ENCODE measurements at places on chromosomes 5 and 9.
A peak's percentile ranks its signal among the peaks of the same experiment; 100 is the strongest.

GRCh38 chr5:169181814-169182213 is 119.1 kb downstream of the SLIT3 start:
- no peak for DNase-seq

- DNase-seq, result peak; percentile 22
Observed at GRCh38 chr9:114613087-114613486, 2.0 kb downstream of the TMEM268 start.

DNA sequence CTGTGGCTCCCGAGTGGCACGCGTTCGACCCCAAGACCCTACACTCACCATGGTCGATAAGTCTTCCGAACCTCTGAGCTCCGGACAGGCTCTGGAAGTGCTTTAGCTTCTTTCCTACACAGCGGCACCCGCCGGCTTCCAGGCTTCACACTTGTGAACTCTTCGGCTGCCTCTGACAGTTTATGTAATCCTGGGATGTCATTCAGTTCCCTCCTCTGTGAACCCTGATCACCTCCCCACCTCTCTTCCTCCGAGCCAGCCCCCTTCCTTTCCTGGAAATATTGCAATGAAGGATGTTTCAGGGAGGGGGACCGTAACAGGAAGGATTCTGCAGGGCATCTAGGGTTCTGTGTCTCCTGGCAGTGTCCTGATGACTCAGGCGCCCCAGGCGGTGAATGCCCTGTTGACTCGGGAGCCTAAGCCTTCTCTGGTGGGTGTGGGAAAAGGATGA is at the start of gene CD14:
CD14 (minus strand) TSS at position 155 of the 451 bp plus-strand sequence; CDS start at position 51, 104 bp downstream.
- no peak for DNase-seq

GRCh38 chr5:115424446-115424845 is 120.1 kb downstream of the FEM1C start:
- DNase-seq, result no peak

DNA sequence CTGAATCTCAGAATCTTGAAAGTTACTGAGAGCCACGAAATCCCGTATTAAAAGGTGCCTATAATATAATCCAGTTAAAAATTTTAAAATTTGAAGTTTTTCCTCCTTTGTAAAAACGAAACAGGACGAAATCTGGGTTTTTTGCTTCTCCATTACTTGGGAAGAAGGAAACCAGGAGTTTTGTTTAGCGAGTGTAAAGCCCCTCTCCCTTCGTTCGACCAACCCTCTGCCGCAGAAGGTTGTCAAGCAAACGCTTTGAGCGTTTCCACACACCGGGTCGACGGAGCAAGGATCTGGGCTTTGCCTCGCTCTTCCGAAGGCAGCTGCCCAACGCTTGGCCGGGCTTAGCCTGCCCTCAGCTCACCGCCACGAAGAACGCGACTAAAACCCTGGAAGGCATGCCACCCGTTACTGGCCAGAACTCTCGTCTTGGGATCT is 1.6 kb upstream of the FOXE1 start:
- no peak for DNase-seq

- no peak for DNase-seq
Observed at GRCh38 chr5:43642428-43642827, 39.4 kb downstream of the NNT start.

GRCh38 chr5:160271396-160271795 is 41.0 kb downstream of the CCNJL start:
- DNase-seq, result no peak

GRCh38 chr5:91049800-91050199 is 333.3 kb downstream of the ARRDC3 start:
- DNase-seq, result no peak

DNA sequence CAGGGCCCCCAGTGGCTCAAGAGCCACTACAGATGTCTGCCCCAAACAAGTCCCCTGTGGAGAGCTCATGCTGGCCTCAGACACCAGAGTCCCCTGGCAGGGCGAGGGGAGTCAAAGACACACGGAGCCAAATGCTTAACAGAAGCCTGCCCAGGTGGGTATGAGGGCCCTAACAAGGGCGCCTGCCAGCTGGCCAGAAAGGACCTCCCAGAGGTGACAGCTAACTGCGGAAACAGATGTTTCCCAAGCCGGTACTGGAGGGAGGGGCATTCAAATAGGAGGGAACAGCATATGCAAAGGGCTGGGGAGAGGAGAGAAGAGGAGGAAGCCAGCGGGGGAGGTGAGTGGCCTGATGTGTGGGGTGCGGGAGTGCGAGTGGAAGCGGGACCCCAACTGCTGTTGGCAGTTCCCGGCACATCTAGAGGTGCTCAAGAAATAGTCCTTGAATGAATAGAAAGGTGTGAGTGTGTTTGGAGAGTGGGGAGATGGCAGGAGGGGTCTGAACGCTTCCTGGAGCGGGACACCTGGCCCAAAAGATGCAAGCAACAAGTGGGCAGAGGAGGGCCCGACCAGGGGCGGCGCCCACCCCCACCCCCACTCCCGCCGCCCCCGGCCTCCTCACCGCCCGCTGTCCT is 824 bp downstream of the MXD3 start:
- no peak for DNase-seq

GRCh38 chr5:180287868-180288267 is 4.0 kb downstream of the MAPK9 start:
- DNase-seq, result peak; percentile 49

DNA sequence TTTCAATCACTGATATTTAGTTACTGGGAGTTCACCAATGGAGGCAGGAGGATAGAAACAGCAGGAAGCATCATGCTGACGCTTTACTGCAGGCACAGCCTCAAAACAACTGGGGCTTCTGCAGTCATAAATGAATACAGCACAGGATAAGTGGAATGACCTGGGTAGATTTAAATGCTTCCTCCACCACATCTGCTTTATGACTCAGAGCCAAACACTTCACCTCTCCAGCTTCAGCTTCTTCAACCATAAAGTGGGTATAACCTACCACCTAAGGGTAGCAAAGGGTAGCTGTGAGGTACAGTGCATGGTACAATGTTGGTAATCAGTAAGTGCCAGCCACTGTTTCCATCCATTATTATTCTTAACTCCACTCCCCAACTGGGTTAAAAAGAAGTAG is 28.4 kb downstream of the RASEF start:
- no peak for DNase-seq

DNA sequence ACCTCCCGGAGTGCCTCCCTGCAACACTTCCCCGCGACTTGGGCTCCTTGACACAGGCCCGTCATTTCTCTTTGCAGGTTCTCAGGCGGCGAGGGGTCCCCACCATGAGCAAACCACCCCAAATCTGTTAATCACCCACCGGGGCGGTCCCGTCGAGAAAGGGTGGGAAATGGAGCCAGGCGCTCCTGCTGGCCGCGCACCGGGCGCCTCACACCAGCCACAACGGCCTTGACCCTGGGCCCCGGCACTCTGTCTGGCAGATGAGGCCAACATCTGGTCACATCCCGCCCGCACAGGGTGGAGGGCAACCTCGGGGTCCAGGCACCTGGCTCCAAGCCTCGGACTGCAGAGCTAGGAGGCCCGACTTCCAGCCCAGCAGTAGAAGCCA is 776 bp upstream of the TERT start:
- DNase-seq, result no peak

DNA sequence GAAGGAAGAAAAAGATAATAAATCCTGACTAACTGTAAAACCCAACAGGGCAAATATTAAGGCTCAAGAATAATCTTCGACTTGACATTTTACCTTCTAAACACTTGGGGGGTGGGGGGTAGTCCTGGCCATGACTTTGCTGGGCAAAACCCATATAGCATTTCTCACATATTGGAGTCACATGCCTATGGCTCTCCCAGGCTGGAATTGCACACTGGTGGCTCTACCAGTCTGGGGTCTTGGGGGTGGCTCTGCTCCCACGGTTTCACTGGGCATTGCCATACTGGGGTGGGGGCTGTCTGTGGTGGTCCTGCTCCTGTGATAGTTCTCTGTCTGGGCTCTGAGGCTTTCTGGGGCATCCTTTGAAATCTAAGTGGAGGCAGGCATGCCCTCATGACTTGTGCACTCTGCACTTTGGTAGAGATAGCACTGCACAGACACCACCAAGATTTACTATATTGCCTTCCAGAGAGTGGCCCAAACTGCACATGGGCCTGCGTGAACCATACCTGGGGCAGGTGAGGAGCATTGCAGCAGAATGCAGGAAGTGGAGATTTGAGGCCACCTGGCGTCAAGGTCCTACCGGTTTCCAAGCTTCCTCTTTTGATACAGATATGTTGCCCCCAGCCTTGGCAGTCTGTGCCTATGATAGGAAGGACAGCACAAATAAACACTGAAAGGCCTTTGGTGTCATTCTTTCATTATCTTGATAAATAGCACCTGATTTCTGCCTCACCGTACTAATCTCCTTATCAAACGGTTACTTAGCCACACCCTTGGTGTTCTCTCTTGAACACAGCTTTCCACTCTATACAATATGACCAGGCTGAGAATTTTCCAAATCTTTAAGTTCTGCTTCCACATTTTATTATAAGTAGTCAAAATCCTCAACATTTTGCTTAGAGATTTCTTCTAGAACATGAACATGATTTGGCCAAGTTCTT is 29.8 kb downstream of the BAAT start:
- no peak for DNase-seq

- no peak for DNase-seq
Observed at GRCh38 chr5:118678746-118679145, 309.6 kb downstream of the DTWD2 start.

- DNase-seq, result no peak
Observed at GRCh38 chr5:149129181-149129580, 12.1 kb upstream of the ABLIM3 start.

- no peak for DNase-seq
Observed at GRCh38 chr9:72919246-72919945, 33.5 kb downstream of the ALDH1A1 start.

- no peak for DNase-seq
Observed at GRCh38 chr5:155628346-155628745, 614.8 kb downstream of the KIF4B start.

GRCh38 chr5:131536211-131536826 is 98.7 kb downstream of the RAPGEF6 start:
- no peak for DNase-seq

GRCh38 chr5:194603-195209 is 3.4 kb downstream of the LRRC14B start:
- DNase-seq, result no peak

DNA sequence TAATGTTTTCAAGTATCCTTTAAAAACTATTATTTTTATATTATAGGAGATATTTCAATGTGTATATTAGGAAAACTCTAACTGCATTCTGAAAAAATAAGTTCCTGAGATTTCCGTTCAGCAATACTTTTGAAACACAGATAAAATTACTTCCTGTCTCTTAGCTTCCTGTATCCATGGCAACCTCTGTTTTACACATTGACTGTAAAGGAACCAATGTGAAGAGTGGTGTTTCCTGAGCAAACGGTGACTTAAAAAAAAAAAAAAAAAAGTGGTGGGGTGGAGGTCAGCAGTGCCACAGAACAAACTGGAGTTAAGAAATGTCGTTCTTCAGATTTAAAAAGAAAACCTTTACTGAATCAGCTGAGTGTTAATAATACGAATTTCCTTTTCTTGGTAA is at the start of gene LRRC70:
LRRC70 (plus strand) TSS at position 280 of the 400 bp plus-strand sequence. CDS start 620 bp downstream, outside the sequence.
- no peak for DNase-seq

- peak; percentile 87 for DNase-seq
Observed at GRCh38 chr9:122133263-122133983, 26.2 kb downstream of the NDUFA8 start.

DNA sequence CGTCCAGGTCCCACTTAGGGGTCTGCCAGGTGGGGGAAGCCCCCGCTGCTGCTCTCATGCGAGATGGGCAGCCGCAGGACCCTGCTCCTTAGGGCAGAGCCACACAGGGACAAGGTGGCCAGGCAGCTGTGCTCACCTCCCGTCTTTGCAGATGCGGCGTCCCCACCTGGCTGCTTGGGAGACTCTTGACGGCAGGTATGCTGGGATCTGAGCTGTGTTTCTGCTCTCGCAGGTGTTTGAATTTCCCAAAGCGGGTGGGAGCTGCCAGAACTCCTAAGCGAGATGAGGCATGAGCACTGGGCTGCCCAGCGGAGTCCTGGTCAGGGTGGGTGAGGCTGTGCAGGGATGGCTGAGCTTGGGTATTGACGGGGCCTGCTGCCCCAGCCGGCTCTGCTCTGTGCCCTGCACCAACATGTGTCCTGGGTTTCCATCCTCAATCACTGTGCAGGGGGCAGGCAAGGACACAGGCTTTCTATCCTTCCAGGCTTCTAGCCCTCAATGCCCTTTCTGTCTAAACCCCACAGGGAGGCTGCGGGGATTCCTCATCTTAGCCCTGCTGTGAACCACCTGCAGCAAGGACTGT is 151.4 kb downstream of the ICE1 start:
- DNase-seq, result no peak

- no peak for DNase-seq
Observed at GRCh38 chr9:23686896-23687295, 139.1 kb downstream of the ELAVL2 start.

DNA sequence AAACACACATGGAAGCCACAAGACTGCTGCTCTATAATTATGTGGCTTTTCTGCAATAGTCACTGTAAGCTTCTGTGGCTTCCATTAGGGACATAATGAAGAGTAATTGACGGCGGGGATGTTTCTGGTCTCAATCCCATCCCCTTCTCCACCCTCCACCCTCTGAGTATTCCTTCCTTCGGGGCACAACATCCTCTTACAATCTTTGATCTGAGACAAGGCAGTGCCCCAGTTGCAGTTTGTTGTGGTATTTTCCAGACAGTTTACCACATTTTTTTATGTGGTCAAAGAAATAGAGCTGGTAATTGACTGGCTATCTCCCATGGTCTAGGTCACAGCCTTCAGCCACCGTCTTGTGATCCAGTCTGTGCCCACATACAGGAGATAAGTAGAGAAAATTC is 277.7 kb downstream of the NR2F1-AS1 start:
- no peak for DNase-seq
